ENCODE measurements at places on chromosomes 5 and 9. TPM values are rescaled to one million over a fixed set of nuclear protein-coding genes. Genes with fewer than 3 reads are reported as not detected.

DNA sequence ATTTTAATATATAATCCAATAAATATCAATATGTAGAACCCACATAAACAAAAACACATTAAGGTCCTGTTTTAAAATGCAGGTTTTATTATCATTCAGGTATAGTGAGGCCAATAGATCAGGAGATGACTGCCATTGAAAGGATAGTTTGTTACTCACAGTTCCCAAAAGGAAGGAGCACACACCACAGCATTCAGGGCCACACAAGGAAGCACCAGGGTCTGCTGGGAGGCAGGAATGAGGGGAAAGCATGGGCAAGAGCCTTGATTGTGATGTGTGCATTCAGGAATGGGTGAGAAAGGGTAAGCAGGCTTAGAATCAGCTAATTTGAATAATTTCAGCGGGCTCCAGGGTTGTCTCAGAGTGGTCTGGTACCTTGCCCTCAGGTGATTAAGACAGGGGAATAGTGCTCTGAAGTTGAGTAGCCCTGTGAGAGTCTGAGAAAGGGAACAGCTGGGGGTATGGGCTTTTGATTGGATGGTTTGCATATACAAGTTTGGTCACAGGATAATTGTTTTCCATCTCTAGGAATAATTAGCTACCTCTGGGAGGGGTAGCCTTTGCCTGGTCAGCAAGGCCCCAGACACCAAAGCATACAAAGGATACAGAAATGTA lies 19.8 kb upstream of the OTULIN start:
- no peak overlapping the region for H3K27ac ChIP-seq
- no peaks in the 10 kb centered on the region for H3K36me3 ChIP-seq
- H3K4me1 ChIP-seq, result no peaks in the 10 kb centered on the region
- no peak overlapping the region for H3K4me3 ChIP-seq
- DNase-seq, result no peak

- H3K4me3 ChIP-seq, result no peak overlapping the region
- H3K27ac ChIP-seq, result no peak overlapping the region
- H3K27me3 ChIP-seq, result no peaks in the 10 kb centered on the region
- no peaks in the 10 kb centered on the region for H3K4me1 ChIP-seq
- DNase-seq, result no peak
These were observed 236.6 kb upstream of the ACTBL2 start for GRCh38 chr5:57719216-57719615.

The PGM5 gene
- total RNA-seq, result 9.3 TPM

The GCNT4 gene
- 1.8 TPM for total RNA-seq

The TMOD1 gene
- total RNA-seq, result 3.9 TPM

Data from testis (tissue), 5 donors.